LoVo (cell line): ENCODE measurements at places on chromosomes 11 and 22.

DNA sequence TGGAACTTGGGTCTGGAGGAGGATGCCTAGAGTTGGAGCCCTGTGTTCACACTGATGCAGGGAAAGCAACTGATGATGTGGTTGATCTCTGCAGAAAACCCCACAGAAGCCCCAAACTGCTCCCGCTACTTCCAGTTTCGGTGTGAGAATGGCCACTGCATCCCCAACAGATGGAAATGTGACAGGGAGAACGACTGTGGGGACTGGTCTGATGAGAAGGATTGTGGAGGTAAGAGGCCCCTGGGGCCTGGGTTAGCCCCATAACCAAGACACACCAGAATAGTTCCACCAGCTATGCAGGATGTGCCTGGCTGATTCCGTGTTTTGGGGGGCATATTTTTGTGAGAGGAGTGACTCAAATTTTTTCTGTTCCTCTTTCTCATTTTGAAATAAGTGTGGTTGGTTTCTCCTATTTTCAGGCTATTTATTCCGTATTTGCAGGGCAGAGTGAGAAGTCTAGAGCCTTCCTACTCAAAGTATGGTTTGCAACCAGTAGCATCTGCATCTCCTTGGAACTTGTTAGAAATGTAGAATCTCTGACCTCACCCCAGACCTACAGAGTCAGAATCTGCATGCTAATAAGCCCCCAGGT lies 137.3 kb upstream of the SORL1-AS1 start:
- no peak for DNase-seq

GRCh38 chr11:1777737-1778136 lies 14.0 kb upstream of the CTSD start:
- DNase-seq: no peak

- no peak for DNase-seq
Observed at GRCh38 chr11:113645593-113646349, 60.3 kb downstream of the TMPRSS5 start.

GRCh38 chr11:44904261-44905020 lies 46.2 kb downstream of the TP53I11 start:
- no peak for DNase-seq

GRCh38 chr22:35010543-35010942 lies 55.4 kb upstream of the ISX start:
- DNase-seq: no peak

- no peak for DNase-seq
Observed at GRCh38 chr11:106047631-106048030, 25.6 kb upstream of the MSANTD4 start.

- DNase-seq: no peak
Observed at GRCh38 chr11:20608934-20609333, 9.5 kb downstream of the SLC6A5 start.

GRCh38 chr11:65378208-65378927 lies 4.1 kb downstream of the SLC25A45 start:
- no peak for DNase-seq

DNA sequence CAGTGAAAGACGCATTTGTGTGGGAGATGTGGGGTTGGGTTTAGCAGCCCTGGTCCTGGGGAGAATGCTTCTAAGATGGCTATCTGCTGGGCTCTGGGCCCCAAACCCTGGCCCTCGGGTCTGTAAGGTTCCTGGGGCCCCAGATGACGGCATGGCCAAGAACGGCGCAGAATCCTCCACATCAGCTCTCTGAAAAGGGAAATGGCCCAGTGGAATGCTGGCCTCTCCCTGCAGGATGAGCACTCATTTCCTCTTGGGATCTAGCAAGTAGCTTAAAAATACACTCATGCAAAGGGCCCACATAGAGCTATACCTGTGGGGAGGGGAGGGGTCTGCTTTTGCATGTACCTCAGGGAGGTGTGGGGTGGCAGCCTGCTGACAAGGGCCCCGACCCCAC lies 37.5 kb upstream of the LINC01488 start:
- no peak for DNase-seq

DNA sequence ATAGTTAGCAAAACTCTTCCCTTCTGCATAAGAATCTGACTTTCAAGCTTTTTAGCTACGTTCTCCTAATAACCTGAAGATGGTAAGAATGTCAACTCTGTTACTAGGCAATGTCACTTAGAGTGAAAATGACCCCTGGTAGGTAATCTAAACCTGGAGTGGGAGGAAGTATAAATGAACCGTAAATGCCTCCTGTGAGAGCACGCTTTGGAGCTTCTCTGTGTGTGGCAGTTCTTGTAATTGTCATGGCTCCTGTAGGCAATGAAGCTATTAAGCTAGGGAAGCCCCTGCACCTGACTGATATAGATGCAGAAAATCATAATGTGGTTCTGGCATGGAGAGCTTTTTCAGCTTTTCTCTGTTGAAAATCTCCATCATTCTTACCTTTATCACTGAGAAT lies 29.4 kb downstream of the CALCA start:
- DNase-seq: no peak

- DNase-seq: no peak
Observed at GRCh38 chr11:67332081-67332691, 21.2 kb downstream of the POLD4 start.

- no peak for DNase-seq
Observed at GRCh38 chr22:27552863-27553262, 248.7 kb downstream of the MN1 start.

- DNase-seq: no peak
Observed at GRCh38 chr11:72425053-72425980, 9.0 kb downstream of the CLPB start.

- no peak for DNase-seq
Observed at GRCh38 chr22:24728790-24729637, 45.5 kb downstream of the PIWIL3 start.

DNA sequence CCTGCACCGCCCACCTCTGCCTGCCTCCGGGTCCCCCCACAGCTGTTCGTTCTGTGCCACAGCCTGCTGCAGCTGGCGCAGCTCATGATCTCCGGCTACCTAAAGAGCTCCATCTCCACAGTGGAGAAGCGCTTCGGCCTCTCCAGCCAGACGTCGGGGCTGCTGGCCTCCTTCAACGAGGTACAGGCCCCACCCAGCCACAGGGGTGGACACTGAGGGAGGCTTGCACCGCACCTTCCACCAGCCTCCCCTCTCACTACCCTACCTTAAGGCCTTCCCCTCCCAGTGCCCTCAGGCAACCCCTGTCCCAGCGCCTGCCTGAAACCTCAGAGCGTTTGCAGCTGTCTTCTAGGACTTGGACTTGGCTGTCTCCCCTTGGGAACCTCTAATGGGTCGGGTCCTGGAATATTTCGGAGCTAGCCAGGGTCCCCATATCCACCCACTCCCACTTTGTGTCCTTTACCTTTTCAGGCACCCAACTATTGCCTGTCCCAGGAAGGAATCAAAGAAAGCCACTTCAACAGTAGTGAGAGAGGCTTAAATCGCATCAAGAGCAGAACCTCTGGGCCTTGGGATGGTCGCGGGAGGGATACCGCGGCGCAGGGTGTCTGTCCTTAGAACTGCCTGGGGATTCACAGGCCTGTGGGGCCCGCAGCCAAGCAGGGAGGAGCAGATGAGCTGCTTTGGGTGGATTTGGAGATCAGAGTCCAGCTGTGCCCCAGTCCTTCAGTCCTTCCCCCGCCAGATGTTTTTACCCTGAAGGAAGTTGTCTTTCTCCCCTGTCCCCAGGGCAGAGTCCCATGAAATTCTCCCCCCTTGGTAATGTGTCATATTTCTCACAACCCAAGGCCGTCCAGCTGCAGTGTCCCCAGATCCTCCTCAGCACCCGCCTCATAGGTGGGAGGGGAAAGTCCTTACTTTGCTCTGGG lies 13.3 kb downstream of the SLCO2B1 start:
- DNase-seq: no peak

GRCh38 chr22:31055117-31055634 lies 25.9 kb upstream of the SMTN start:
- no peak for DNase-seq

GRCh38 chr11:14041040-14041439 lies 78.5 kb downstream of the SPON1 start:
- DNase-seq: peak; percentile 3

DNA sequence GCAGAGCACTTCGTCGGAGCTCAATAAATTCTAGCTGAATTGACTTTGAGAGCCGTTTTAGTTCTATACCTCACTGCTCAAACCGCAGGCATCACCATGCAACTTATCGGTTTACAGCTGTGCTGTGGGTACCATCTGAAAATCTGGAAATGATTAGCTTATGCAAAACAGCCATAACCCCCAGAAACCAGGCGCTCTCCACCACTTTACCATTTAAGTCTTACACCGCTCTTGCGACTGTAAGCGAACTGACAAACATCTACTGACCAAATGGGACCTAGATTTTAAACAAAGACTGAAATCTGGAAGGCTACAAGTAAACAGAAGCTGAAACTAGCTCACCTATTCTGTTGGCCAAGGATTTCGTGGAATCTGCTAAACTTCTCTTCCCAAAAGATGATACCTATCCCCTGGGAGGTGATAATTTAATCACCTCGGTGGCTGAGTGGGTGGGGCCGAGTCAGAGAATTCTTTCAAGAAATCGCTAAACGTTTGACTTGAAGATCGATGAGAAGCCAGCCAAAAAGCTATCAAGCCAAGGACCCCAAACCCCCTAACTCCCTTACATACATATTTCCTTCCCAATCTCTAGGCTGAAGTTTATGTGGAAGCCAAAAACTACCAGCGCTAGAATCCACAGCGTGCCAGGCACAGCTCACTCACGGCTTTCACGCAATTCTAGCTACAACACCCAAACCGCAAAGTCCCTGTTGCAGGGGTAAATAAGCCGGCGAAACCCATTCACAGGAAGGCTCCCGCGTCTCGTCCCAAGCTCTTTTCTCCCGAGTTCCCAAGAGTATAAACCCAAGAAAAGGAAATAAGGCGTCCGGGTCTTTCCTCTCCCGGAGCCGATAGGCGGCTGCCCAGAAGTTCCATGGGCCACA lies 644 bp downstream of the SPTY2D1 start:
- DNase-seq: no peak

- DNase-seq: no peak
Observed at GRCh38 chr11:57482782-57483561, 22.6 kb downstream of the RTN4RL2 start.

GRCh38 chr11:48013269-48013901 lies 33.0 kb downstream of the PTPRJ start:
- DNase-seq: no peak

GRCh38 chr11:123484448-123484847 lies 54.4 kb downstream of the GRAMD1B start:
- no peak for DNase-seq

DNA sequence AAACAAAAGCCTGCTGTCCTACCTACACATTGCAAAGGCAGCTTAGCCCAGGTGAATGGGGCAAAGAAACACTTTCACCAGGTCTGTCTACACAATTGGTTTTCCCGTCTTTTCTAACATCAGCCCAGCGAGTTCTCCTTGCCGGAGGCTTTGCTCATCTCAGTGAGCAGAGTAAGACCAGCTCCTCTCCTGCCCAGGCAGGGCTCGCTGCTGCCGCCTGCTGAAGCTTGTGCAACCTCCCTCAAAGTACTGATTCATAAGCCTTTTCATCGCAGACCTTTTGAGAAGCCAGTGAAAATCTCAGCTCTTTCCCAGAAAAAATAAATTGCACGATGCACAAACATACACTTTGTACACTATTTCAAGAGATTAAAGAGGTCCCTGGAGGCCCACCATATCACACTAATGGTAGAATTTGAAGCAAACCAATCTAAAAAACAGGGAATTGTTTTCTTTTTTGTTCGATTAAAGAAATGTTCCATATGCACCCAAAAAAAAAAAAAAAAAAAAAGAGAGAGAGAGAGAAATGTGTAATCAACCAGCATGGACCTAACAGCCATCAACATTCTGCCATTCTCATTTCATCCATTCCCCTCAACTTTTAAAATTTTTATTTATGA lies 328.1 kb upstream of the MPPED2 start:
- peak; percentile 17 for DNase-seq

DNA sequence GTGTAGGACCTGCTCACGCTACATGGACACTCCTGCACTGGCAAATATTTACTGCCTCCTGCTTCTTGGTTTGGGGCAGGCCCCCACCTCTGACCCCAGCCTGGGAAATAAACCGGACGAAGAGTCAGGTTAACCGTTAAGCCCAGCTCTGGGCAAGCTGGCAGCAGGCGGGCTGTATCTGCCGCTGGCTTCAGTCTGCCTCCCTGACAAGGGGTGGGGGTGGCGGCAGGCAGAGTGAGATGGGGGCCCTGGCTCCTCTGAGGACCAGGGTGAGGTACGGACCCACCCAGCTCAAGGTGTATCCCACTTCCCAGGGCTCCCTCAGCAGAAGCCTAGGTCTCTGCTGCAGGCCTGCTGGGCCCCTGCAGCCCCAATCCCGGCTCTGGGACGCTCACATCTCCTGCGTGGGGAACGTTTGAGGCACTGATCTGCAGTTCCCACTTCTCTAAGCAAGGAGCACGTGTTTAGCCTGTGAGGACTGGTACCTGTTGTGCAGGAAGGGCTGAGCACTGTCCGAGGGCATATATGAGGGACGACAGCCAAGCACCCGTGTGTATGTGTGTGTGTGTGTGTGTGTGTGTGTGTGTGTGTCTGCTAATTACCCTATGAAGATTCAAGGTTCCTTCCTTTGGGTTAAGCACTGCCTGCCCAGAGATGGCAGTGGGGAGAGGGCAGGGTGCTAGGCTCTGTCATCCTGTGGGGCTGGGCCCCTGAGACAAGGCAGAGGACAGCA lies 1.1 kb upstream of the LRRC75B start:
- no peak for DNase-seq

DNA sequence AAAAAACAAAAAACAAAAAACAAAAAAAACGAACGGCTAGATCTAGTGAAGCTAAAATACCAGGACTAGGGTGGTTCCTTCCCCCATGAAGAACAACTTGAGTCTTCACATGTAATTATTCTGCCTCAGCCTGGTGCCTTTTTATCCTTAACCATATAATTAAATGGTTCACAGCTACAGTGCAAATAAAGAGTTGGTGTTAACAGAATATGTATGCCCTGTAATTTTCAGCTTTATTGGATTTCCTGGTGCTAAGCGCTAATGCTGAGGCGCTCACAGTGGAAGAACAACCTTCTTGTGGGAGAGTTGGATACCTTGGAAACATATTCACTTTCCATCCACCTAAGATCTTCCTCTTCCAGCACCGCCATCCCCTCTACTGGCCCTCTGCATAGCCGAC lies 158.5 kb upstream of the SORL1-AS1 start:
- no peak for DNase-seq

DNA sequence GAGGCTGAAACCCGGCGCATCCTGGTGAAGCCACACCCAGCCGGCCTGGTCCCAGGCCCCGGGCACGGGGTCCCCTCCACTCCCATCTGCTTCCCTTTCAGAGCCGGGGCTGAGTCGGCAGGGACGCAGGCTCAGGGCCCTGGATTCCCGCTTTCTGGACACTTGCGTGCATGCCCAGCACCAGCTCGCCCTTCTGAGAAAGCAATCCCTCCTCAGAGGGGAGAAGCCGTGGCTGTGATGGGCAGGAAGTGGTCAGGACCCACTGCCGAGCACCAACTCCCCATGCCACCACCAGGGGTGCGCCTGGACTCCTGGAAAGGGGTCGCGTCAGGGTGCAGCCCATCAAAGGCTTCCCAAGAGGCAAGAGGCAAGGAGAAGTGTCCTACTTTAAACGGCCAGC lies 15.1 kb downstream of the CDKN1C start:
- no peak for DNase-seq

DNA sequence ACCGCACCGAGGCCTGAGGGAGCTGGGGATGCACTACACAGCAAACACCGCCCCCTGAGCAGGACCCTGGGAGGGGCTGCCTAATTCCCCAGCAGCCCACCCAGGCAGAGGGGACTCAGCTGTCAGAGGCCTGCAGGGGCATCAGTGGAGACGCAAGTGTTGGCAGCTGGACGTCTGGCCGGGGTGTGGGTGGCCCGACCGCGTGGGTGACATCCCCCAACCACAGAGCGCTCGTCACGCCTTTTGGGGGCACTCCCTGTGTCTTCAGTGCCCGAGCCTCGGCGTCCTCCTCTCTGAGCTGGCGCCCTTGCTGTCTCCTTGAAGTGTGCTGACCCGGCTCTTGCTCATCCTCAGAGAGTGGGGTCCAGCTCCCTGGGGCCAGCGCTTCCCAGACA lies 150.2 kb downstream of the BRD1 start:
- no peak for DNase-seq
